EL (cell line): ENCODE measurements at places on chromosomes 11 and 22.
A peak's percentile ranks its signal among the peaks of the same experiment; 100 is the strongest.

DNA sequence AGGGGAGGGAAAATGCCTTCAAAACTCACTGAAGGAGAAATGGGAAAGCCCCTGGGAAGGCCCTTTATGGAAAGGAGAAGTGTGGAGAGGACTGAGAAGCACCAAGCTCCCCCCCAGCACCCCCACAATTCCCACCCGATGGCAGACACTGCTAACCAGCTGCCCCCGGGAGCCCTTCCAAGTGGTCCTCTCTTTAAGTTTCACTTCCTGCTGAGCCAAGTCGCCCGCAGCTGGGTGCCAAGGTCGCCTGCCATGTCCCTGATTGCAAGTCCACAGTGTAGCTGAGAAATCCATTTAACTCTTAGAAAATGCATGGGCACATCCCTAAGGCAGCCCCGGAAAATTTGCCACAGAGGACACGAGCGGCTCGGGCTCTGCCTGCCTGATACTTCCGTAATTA lies 68.2 kb downstream of the GALNT18 start:
- DNase-seq: no peak

DNA sequence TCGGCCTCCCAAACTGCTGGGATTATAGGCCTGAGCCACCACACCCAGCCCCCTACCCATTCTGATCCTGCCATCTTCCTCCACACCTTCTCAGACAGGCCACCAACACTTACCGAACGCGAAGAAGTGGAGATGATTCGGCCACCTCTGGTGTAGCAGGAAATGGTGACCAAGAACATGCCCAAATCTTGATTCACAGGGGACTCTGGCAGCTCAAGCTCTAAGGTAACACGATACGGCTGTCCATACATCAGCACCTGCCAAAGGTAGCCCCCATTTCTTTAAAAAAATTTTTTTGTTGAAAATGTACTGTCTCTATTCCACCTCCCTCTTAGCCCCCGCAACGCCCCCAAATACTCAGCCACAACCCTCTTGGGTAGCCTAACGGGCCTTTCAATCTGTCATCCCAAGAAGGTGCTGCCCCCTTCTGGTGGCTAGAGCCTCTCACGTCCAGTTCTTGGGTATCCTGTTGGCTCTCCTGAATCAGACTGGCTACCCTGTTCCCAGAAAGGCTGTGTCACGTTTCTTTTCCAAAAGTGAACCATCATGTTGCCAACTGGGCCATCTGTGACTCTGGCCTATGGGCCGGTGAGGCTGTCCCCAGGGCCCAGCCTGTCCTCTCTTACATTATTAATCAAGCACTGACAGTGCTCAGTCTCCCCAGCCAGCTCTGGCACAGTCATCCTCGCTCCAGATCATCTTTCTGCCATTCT lies 5.3 kb upstream of the LRRN4CL start:
- DNase-seq: peak; percentile 77

- no peak for DNase-seq
Measured at GRCh38 chr11:84211896-84212295, 925.7 kb upstream of the CCDC90B start.

DNA sequence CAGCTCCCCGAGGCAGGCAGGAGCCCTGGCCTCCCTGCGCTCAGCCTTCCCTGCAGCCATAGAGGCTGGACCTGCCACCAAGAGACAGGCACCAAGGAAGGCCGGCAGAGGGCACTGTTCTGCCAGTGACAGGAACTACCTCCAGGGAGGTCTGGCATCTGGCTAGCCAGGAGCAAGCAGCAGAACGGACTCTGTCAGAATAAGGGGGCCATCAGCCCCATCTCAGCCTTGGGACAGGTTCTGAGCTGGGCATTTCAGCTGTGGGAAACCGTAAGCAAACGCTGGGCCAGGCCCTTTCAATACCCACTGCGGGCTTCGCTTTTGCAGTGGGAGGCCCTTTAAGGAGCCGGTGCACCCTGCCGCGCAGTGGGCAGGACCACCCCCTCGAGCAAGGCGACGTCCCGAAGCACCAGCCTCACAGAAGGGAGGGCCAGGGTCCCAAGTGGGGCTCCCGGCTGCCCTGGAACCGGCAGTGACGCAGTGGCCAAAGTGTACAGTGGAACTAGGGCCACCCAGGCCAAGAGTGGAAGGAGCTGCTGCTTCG lies 18.2 kb downstream of the IFT27 start:
- peak; percentile 72 for DNase-seq

DNA sequence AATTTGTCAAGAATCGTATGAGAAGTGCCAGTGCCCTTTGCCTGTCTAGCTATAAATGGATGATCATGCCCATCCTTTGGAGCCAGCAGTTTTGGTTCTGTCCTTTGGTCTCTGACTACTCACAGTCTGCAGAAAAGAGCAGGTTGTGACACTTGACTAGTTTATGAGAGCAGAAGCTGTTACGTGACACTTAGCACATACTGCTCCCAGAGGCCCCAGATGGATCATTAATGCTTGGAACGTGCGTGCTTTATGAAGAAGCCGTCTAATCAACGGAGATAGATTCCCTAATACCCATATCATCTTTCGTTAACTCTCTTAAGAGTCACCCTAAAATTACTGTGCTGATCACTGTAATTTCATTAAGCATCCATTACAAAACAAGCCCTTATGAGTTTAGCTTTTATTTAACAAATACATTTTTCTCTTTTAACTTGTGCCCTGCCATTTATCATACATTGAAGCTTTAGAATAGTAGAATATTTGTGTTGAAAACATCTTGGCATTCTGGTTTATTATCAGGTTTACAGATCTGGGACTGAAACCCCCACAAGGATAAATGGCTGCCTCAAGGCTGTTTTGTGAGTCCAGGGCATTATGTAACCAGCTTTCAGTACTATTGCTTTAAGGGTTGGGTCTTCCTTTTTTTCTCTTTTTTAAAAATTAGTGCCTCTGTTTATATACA lies 47.0 kb upstream of the ADORA2A start:
- no peak for DNase-seq

- DNase-seq: no peak
Measured at GRCh38 chr22:37566329-37566837, 6.1 kb downstream of the CDC42EP1 start.

DNA sequence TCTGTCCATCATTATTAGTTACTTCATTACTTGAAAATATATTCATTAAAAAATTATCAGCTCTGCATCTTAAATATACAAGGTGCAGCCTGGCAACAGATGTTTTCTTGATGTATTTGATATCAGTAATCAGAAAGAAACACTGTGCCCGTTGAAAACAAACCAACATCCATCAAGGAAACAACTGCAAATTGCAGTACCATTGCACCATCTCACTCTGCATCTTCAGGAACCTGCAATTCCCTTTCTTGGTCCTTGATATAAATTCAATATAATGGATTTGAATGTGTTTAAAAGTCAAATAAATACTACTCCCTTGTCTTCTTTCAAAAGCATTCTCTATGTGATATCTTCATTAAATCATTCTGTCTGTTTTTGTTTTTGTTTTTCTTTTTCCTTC lies 1131.2 kb downstream of the FAM181B start:
- DNase-seq: no peak

DNA sequence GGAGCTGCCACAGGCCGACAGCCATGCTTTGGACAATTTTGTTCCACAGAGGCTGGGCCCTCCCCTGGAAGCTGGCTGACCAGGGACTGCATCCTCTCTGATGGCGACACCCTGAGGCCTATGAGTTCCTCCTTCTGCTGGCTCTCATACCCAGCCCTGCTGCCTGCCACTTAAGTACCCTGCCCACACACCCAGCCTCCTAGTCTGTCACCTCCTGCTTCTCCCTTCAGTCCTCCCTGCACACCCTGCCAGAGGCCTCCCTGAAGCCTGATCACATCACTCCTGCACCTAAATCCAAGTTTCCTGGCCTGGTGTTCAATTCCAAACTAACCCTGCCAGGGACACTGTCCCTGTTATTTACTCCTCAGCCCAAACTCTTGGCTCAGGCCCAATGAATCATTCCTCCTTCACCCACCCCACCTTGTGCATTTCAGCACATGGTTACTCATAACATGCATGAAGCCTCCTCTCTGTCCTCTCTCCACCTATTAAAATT lies 136.7 kb upstream of the NECTIN1 start:
- DNase-seq: no peak

- peak; percentile 98 for DNase-seq
Measured at GRCh38 chr11:28384418-28384817, 276.2 kb downstream of the METTL15 start.

- no peak for DNase-seq
Measured at GRCh38 chr11:33988586-33989370, 62.8 kb upstream of the CAPRIN1 start.

- DNase-seq: peak; percentile 79
Measured at GRCh38 chr22:42933485-42934091, 76.5 kb upstream of the ARFGAP3 start.

DNA sequence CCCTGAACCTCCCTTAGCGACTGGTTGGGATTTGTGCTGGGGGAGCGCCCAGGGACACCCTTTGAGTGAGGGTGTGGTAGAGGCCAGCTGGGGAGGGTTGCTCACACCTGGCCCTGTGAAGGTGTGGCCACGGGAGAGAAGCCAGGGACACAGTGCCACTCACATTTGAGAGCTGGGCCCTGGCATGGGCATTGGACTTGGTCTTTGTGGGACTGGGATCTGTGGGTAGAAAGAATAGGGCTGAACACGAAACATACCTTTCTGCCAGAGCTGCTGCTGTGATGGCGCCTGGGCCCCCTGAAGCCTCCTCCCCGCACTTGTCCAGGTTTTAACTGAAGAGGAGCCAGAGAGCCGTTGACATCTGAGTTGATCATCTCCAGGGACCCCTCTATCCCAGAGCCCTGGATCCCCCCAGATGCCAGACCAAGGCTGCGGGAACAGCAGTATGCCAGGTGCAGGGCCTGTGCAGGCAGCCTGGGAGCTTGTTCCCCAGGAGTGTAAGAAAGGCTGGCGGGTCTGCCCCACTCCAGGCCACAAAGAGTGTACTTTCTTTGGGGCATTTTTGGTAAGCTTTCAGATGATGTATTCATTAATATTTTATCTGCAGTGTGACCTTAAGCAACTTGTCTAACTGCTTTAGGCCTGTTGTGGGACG lies 284.1 kb downstream of the TBC1D22A start:
- DNase-seq: no peak

DNA sequence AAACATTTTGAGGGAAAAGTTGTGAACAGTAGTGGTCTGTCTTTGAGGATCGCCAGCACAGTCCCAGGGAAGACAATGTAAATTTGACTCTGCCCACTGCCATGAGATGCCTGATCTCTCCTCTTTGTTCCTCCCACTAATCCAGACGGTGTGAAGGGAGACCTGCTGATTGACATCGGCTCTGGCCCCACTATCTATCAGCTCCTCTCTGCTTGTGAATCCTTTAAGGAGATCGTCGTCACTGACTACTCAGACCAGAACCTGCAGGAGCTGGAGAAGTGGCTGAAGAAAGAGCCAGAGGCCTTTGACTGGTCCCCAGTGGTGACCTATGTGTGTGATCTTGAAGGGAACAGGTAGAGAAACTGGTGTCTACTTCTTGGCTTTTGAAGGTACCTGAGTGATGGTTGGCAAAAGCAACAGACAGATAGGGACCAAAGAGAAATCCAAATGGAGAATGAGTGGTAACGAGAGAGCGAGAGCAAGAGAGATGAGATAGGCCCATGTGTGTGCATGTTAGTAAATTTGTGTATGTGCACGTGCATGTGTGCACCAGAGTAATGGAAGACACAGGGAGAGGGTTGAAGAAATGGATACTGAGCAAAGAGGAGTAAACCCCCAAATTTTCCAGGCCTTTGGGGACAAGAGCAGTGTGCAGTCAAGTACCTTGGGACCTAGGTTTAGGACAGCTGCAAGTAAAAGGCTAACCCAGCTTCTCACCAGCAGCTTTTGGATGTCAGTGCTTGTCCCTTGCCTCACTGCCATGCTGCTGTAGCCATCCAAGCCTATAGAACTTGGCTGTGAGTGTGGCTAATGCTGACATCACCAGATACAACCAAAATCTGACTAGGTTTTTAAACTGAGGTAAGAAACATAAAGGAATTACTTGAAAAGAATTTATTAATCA lies 1.9 kb downstream of the NNMT start:
- DNase-seq: peak; percentile 38

DNA sequence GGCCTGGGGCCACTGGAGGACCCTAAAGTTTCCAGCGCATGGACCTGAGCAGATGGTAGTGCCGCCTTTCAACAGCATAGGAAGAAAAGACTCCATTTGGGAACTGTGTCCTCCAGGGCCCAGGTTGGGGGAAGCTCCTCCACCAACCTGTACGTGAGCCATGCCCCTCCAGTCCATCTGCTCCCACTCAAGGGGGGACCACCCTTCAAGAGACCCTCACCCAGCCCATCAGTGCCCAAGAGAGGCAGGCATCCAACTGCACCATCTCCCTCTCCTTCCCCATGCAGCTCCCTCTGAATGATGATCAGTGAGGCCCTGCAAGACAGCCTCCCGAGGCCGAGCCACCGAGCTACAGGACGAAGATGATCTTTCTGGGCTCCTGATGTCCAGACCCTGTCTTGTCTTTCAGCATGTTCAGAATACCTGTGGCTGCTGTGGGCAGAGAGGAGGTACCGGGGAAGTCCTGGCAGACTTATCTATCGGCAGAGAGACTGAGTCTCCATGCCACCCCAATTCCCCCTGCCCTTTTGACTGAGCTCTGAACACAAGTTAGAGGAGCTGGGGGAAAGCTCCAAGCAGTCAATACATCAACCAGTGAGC lies 25.0 kb upstream of the JAM3 start:
- no peak for DNase-seq

- no peak for DNase-seq
Measured at GRCh38 chr11:124736736-124737135, 3.0 kb upstream of the NRGN start.

DNA sequence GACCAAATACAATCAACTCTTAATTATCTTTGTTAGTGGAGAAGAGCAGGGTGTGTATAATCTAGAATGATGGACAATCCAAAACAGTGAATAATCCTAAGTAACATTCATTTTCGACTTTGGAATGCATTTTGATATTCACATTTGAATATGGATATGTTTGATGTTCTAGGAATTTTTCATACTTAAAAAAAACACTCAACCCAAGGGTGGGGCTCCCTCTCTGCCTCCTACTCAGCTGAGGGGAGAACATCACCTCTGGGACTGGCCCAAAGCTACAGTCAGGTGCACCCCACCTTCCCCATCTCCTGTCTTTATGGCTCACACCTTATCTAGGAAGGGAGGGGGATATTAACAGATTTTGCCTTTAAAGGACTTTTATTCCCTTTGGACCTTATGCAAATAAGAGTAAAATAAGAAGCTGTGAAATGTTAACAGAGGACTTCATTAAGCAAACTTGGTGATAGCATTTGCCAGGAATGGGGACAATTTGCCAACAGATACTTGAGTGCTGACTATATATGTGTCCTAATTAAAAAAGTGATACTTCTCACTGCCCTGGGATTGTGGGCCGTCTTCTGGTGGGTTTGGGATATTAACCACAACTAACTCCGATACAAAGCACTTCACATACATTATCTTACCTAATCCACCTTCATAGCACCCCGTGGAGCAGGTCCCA lies 187.0 kb downstream of the ST3GAL4 start:
- peak; percentile 12 for DNase-seq

DNA sequence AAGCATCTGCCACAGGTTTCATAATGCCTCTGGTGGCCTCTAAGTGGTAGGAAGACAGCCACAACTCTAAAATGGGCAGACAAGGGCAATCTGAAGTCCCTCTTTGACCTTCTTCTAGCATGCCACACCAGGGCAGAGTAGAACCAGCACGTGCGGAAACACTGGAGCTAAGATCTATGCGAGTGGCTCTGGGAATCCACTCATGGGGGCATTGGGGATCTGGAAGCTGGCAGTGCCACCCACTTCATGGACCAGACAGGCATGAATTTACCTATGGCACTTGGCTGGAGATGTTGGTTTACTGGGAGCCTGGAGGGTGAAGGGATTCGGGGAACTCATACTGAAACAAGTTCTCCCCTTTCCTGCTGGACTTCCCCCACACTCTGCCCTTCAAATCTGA lies 337.4 kb downstream of the MIAT start:
- DNase-seq: no peak
